HCEC 1CT (cell line): ENCODE measurements at places on chromosomes 1 and 21.

DNA sequence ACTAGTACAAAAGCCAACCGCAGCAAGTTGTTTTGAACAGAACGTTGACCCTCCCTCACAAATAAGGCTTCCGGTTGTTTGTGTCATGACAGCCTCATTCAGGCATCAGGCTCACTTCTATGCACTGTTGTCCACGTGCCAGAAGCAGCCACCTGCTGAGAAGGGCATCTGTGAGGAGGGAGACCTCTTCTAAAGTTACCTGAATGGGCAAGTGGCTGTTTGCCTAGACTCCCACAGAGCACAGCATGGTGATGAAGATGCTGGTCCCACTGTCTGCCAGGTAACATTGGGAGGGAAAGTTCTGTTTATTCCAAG, 176.1 kb downstream of the CLIC6 start:
- DNase-seq = no peak

- DNase-seq = no peak
These were observed 100.3 kb downstream of the RERE start for GRCh38 chr1:8717148-8717547.

GRCh38 chr21:42172596-42173483, 46.1 kb upstream of the ABCG1 start:
- no peak for DNase-seq

- no peak for DNase-seq
These were observed 27.0 kb downstream of the TTC39A start for GRCh38 chr1:51303315-51303714.

GRCh38 chr21:44261675-44262295, at the start of gene DNMT3L:
DNMT3L (minus strand) TSS chr21:44261897; CDS start chr21:44261259, 638 bp downstream.
- no peak for DNase-seq

- no peak for DNase-seq
These were observed 36.6 kb downstream of the TMEM50B start for GRCh38 chr21:33443194-33443593.

- no peak for DNase-seq
These were observed 374.7 kb downstream of the NPHP4 start for GRCh38 chr1:5617546-5617945.
